ENCODE measurements at places on chromosomes 1 and 21.
A peak's percentile ranks its signal among the peaks of the same experiment; 100 is the strongest.

DNA sequence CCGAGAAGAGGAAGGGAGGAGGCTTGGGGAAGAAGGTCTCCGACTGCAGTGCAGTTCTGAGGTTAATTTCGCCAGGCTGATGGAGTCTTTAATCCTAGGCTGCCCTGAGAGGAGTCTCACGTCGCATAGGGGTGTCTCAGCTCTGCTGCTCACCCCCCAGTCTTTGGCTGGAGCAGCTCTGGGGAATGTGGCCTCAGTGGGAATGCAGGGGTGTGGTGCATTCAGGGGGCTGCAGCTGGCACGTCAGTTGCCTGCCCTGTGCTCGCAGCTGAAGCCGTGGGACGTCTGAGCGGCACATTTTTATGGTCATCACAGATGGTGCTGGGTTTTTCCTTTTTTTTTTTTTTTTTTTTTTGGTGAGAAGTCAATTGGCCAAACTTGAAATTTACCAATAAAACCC is 38.2 kb downstream of the ACTN2 start:
- DNase-seq = no peak

DNA sequence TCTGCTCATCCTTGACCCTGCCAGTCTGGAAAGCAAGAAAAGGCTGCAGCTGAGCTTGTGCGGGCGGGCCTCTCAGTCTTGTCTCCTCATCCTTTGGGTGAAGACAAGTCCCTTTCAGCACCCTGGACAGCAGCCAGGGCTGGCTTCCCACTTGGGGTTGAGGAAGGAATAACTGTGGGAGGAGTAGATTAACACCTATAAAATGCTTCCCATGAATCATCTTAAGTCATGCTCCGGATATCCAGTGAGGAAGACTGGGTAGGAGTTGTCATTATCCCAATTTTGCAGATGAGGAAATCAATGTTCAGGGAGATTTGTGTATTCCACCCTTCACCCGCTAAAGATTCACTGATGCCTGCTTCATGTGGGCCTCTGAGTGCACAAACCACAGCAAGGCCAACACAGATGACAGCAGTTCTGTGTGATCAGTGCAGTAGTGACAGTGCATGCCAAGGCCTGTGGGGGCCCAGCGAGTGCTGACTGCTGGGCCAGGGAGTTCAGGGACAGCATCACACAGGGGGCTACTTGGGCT is 20.1 kb upstream of the COL16A1 start:
- DNase-seq = peak; percentile 91

DNA sequence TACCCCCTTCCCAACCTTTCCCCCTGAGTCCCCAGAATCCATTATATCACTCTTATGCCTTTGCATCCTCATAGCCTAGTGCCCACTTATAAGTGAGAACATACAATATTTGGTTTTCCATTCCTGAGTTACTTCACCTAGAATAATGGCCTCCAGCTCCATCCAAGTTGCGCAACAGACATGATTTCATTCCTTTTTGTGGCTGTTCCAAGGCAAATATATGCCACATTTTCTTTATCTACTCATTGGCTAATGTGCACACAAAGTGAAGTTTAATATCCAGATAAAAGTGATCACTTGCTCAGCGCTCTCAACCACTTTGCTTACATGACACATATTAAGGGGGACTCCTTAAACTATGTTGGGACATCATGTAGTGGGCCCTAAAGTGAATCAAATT is 72.4 kb upstream of the TIAM1 start:
- no peak for DNase-seq

GRCh38 chr1:227548119-227548397 is 15.3 kb upstream of the ZNF678 start:
- DNase-seq = no peak

DNA sequence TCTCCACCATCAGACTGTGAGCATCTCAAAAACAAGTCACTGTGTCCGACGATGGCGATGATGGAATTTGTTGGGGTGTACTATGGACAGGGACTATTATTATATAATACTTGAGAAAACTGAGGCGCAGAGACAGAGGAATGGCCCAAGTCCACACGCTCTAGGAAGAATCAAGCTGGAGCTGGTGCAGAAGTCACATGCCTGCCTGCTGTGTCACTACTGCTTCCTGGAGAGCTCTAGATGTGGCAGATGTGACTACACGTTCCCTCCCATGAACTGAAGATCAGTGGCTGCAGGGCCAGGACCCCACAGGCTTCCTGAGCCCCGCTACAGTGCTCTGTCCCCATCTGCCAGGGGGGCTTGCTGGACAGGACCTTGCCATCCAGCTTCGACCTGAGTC is 56.9 kb downstream of the TRABD2B start:
- no peak for DNase-seq

DNA sequence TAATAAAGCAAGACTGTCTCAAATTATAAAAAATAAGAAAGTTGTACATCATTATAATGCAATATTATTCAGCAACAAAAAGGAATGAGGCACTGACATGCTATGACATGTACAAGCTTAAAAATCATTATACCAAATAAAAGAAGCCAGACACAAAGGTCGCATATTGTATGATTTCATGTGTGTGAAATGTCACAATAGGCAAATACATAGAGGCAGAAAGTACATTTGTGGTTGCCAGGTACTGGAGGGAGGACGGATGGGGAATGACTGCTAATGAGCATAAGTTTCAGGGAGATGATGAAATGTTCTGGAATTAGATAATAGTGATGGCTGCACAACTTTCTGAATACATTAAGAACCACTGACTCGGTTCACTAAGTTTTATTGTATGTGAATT is 73.6 kb upstream of the NBPF3 start:
- no peak for DNase-seq

DNA sequence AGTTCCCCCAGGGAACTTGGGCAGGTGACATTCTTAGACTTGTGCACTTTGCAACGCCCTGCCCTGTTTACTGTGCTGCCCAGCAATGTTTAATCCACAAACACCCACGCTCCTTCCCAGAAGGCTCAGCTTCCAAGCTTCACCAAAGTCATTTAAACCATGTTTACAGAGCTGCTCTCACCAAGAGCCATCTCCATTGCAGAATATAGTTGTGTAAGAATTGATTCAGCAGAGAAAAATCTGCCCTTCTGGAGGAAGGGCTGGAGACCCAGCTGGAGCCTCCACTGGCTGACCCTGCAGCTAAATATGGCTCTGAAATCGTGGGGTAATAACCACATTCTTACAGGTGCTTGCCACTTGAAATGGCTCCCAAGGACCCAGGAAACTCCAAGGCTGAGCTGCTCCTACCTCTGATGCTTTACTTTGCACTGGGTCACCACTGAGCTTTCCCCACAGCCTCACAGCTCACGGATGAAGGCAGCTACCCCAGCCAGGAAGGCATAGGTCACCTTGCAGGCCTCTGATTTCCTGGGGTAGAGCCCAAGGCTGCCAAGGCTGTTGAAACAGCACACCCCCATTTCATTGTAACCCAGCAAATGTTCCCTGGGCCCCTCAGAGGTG is 8.7 kb downstream of the CAPN2 start:
- DNase-seq = no peak

GRCh38 chr1:14263671-14264070 is 334.8 kb upstream of the KAZN start:
- DNase-seq = no peak

- no peak for DNase-seq
Observed at GRCh38 chr1:84143796-84144565, at the start of gene PRKACB. Gene PRKACB (plus strand): TSS chr1:84144271. CDS start chr1:84144362, 91 bp downstream.

DNA sequence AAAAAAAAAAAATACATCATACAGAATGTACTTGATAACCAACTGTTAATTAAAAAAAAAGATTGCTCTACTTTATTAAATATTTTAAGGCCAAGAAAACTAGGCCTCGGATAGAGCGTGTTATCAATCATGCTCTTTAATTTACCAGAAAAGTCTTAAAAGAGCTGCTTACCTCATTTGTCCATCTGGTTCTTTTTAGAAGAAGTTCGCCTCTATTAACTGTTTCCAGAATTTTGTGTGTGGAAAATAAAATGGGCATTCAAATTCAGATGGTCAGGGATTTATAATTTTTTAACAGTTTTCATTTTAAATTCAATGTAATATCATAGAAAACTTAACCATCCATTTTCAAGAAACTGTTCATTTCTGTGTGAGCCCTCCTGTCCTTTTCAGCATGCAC is 53.8 kb downstream of the KCNK1 start:
- no peak for DNase-seq

All from HAP-1 (cell line).